ENCODE measurements at places on chromosomes 13 and 19.

- peak; percentile 89 for DNase-seq
Measured at GRCh38 chr19:39031368-39032062, 834 bp downstream of the FBXO27 start.

- no peak for DNase-seq
Measured at GRCh38 chr19:14480700-14481079, 5.5 kb upstream of the PTGER1 start.

GRCh38 chr19:38719761-38720558 lies 24.3 kb downstream of the CAPN12 start:
- DNase-seq: no peak

- peak; percentile 92 for DNase-seq
Measured at GRCh38 chr19:53132141-53132991, at the start of gene ZNF415. TSS of gene ZNF415 (minus strand) at chr19:53132910. CDS start at chr19:53122676, 10,234 bp downstream.

DNA sequence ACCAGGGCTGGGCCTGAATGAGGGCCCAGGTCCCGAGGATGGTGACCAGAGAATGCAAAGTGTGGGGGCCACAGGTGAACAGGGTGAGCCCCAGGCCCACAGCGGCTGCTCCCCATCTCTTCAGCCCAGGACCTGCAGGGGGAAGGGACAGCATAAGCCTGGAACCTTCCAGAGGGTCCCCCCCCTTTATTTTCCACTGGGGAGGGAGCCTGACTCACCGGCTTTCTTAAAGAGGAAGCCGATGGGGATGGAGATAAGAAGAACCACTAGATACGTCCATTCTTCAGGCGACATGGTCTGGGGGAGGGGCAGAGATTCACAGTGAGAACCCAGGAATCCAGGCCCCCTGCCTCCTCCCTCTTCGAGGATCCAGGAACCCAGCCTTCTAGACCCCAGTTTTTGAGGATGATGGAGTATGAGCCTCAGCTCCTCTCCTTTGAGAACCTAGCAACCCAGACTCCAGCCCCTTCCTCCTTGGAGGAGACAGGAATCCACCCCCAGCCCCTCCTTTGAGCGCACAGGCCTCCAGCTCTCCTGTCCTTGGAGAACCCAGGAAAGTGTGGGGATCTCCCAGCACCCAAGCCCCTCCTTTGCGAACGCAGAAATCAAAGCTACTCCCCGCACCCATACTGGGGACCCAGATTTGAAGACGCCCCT lies 1.0 kb downstream of the MBOAT7 start:
- no peak for DNase-seq

DNA sequence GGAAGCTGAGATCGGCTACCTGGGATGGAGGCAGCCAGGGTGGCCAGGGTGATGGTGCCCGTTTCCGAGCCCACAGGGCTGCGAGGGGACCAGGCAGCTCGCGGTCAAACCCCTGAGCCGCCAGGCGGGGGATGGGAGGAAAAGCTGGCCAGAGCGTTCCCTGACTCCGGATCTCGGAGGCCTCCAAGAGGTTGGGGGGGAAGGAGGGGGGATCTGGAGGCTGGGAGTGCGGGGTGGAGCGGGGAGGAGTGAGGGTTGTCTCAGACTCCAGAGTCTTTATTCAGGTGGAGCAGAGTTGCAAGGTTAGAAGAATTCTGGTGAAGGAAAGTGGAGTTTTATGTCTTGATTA lies 1.1 kb downstream of the CACNG7 start:
- no peak for DNase-seq

DNA sequence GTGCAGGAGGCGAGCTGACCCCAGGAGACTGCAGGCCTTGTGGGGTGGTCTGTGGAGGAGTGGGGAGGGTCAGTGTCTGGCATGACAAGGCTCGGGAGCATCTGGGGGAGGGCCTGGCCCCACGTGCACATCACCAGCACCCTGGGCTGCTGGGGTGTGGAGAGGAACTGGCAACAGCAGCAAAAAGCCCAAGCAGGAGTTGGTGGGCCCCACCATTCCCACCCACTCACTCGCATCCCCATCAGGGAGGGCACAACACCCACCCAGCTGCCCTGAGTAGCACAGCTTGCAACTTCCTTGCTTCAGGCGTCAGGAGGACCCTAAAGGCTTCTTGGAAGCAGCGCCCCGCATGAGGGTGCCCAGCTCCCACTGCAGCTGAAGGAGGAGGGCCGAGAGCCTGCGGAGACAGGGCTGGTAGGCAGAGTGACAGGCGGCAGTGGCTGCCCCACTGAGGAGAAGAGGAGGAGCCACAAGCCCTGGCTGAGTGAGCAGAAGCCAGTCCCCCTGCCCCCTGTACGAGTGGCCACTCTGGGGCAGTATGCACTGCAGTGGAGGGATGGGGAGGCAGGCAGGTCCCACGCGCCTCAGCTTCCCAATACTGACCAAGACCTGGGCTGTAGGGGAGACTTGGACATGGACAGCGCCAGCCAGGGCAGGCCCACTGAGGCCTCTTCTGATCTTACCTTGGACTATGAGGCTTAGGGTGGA lies 26.5 kb downstream of the ELL start:
- no peak for DNase-seq

DNA sequence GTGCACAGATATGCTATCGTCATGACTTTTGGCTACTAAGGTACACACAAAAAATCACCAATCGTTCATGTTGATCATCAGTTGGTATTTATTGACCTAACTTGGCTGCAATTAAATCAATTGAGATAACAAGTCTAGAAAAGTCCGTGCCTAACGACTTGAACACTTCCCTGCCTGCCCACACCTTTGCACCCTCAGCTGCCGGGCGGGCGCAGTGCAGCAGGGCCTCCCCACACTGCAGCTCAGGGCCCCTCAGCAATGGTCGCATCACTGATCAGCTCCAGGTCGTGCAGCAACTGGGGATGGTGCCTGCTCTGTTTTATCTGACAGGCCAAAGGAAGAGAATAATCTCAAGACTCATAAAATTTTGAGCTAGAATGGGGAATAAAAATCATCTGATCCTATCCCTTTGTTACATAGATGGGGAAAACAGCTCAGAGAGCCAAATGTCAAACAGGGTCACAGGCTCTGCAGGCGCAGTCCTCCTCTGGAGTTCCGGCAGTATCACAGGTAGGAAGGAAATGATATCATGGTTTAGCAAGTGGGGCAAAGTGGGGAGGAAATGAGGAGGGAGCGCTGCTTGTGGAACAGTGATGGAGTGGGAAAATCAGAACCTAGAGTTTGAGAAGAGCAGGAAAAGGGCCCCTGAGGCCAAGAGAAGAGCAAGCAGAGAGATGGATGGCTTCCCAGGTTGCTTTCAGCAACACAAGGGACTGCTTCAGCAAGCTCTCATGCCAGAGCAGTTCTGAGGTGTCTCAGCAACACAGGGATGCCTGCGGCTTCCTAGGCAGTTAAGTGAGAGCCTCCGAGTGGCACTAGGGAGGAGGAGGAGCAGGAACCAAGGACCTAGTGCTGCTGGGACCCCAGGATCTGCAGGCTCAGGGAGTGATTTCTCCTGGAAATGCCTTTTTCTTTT lies 57.5 kb downstream of the SLC7A1 start:
- DNase-seq: no peak

- DNase-seq: no peak
Measured at GRCh38 chr19:10763828-10764339, 46.0 kb downstream of the DNM2 start.

- no peak for DNase-seq
Measured at GRCh38 chr13:40087091-40088002, 431.9 kb downstream of the COG6 start.

GRCh38 chr13:97255515-97256021 lies 33.4 kb downstream of the MBNL2 start:
- DNase-seq: no peak

DNA sequence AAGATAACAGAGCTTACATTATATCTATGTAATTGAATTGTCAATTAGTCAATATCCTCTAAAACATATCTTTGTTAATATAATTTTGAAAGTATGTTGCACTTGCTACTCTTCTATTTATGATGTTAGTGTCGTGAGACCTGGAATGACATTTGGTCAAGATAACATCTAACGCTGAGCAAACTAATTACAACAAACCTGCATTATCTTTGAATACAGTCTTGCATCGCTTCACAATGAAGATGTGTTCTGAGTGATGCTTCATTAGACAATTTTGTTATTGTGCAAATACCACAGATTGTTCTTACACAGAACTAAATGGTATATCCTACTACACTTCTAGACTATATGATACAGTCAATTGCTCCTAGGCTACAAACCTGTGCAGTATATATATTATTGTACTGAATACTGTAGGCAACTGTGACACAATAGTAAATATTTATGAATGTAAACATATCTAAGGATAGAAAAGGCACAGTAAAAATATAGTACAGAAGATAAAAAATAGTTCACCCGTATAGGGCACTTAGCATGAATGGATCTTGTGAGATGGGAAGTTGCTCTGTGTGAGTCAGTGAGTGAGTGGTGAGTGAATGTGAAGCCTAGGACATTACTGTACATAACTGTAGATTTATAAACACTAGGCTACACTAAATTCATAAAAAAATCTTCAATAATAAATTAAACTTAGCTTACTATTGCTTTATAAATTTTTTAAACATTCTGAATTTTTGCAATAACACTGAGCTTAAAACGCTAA lies 1773.8 kb downstream of the PCDH9 start:
- DNase-seq: no peak

GRCh38 chr13:33583398-33583797 lies 234.6 kb upstream of the RFC3 start:
- no peak for DNase-seq

DNA sequence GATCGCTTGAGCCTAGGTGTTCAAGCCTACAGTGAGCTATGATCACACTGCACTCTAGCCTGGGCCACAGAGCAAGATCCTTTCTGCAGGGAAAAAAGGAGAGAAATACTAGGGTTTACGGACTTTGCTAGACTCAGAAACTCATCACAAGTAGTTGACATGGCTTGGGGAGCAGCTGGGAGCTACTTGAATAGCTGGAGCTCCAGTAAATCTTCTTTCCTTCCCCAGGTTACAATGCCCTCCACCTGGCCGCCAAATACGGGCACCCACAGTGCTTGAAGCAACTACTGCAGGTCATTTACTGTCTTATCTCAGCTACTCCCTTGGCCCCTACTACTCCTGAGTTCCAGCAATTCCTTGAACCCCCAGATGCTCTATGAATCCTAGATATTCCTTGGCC lies 19.3 kb downstream of the ANKRD24 start:
- no peak for DNase-seq

- no peak for DNase-seq
Measured at GRCh38 chr13:76955193-76955592, 6.9 kb downstream of the ACOD1 start.

GRCh38 chr19:41541990-41542584 lies 33.9 kb upstream of the CEACAM21 start:
- no peak for DNase-seq
